Putamen (tissue), 1 donor: ENCODE measurements at places on chromosomes 4 and X.

GRCh38 chrX:10617999-10618351, 2.4 kb downstream of the MID1 start:
- DNase-seq = no peak

- no peak for DNase-seq
Measured at GRCh38 chr4:109803924-109804571, 2.2 kb upstream of the CFI start.

- DNase-seq = no peak
Measured at GRCh38 chrX:119589810-119590209, 15.4 kb downstream of the UBE2A start.

DNA sequence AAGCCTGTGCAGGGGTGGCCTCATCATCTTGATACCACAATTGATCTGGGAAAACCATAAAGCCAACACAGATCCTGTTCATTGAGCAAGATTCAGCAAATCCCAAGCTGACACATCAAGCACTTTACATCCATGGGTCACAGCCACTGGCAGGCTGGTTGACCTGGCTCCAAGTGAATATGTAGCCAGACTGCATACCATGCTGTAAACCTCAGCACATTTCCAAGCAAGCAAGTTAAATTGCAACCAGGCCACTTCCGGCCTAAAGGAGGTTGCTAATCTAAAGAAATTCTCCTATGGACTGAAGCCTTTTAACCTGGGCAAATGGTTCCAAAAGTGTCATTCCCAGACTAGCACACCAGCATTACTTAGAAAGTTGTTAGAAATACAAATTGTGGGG, 54.4 kb upstream of the USP26 start:
- DNase-seq = no peak

- DNase-seq = no peak
Measured at GRCh38 chr4:41977709-41978108, 3.8 kb upstream of the DCAF4L1 start.

GRCh38 chr4:81549984-81550383, 78.3 kb upstream of the RASGEF1B start:
- no peak for DNase-seq

- no peak for DNase-seq
Measured at GRCh38 chr4:67436742-67437141, 108.6 kb downstream of the CENPC start.

DNA sequence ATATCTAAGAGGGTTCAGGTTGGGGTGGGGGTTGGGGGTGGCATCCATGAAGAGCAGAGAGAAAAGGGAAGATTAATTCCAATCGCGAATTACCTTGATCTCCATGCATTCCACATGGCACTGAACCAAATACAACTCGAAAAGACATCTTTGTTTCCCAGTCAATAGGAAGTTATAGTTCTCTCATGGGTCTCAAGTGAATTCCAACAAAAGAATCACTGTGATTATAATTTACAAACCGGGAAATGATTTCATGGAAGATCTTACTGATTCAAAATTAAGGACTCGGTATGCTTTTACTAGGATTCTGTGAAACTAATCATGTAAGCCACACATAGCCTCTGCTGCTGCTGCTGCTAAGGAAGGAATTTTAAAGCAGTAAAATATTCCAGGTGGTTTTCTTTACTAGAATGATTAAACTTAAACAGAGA, 26.6 kb upstream of the AMELX start:
- no peak for DNase-seq

GRCh38 chr4:113317523-113317922, 268.1 kb downstream of the ANK2 start:
- no peak for DNase-seq

DNA sequence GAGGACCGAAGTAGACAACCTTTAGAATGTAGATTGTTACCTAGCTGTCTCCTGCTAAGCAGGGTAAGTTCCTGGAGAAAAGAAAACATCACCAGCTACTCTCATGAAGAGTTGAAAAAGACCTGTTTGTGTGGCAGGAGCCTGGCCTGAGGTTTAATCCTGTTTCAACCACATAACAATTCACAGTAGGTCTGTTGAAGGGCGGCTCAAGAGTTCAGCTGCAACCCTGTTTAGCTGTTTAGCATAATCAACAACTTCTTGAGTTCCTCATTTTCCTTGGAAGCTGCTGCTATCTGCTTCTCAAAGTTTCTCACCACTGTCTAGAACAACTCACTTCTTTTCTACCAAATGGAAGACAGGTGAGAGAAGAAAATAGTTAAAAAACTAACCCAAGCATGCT, 170.4 kb upstream of the TET2 start:
- no peak for DNase-seq
